G401 (cell line): ENCODE measurements at places on chromosomes 1 and 21.

DNA sequence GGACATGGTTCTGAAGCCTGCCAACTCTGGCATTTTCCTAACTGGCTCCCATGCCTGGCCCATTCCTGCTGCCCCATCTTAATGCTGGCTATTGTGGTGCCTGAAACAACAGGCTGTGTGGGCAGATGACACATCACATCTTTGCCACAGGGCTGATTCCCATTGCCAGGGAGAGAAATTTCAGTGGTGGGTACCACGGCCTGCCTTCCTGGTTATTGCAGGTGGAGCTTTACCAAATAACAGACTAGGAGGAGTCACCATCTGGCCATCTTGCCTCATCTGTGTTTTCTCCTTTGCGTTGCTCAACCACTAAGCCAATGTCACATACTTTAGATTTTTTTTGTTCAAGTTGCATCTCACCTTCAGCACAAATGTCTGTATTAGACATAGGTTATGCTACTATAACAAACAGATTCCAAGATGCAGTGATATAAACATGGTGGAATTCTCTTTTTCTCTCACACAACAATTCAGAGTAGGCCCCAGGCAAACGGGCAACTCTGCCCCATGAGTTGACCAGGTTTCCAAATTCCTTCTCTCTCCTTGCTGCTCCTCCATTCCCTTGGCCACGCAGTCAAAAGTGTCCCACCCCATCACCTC lies 14.1 kb downstream of the CDA start:
- no peak for DNase-seq

DNA sequence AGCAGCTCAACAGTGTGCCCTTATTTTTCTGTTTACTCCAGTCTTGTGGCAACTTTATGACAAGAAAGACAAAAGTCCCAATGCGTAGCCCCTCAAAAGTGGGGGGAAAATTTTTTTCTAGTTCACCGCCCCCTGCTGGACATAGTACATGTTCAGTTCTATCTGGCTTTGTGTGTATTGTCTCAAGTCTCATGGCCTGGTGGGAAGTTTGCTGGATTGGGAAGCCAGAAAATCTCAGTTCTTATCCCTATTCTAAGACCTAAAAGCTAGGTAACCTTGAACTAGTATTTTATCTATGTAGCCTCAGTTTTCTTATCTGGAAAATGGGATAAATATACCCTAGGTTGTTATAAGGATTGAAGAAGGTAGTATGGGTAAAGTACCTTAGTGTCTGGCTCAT lies 55.8 kb upstream of the LDLRAP1 start:
- no peak for DNase-seq

- DNase-seq: peak; percentile 11
Observed at GRCh38 chr1:234836045-234836681, 226.2 kb upstream of the IRF2BP2 start.

- no peak for DNase-seq
Observed at GRCh38 chr1:164511001-164511705, 47.8 kb upstream of the PBX1 start.

DNA sequence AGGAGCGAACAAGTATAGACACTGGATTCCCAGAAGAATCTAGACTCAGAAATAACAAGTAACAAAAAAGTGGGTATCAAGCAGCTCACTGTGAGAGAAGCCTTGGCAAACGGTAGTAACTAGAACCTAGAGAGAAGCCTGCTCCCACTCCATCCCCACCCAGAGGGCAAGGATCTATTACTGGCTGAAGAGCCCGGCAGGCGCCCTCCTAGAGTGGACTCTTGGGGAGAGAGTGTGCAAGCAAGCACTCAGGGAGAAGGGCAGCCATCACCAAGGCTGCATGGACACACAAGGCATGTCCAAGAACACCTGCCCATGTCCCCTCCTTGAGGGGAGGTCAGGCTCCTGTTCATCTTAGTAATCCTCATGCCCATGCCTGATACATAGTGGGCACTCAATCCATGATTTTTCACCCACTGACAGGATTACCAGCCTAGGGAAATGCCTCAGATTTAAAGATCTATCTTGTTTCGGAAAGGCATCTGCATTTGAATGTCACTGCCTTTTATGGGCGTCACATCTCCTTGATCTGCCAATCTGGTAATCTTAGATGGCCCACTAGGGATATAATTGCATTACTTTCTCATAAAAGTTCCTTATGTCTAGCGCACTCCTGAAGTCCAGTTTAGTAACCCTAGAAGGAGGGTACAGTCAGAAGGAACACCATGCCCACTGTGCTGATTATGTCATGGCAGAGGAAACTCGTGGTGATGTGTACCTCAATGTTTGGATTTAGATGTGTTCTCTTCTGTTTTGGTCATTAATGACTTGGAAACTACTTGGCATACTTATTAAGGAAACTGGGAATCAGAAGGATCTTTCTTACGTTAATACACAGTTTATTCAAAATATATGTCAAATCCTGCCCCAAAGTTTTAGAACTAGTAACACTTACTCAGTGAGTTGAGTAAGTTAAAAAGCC lies 14.4 kb downstream of the CNN3 start:
- DNase-seq: no peak
